ENCODE measurements at places on chromosomes 2 and 18.

DNA sequence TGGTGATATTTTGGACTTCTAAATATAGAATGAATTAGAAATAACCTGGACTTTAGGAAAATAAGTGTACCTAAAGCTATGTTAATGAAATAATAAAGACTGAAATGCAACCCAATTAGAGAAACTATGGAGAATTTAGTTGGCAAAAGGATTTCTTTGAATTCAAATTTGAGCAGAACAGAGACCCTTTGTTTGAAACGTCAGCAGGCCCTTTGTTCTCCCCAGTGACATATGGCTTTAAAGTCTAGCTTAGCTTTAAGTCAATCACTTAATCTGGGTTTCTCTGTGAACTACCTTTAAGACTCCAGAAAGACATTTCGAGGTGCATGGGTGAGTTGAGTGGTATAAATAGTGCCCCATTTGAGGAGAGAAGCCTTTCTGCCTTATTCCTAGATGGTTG, 130.5 kb upstream of the CREB1 start:
- no peak for DNase-seq

- DNase-seq = no peak
These were observed 12.7 kb downstream of the KDM3A start for GRCh38 chr2:86453836-86454235.

- no peak for DNase-seq
These were observed 492.5 kb downstream of the NR4A2 start for GRCh38 chr2:155839991-155840390.

DNA sequence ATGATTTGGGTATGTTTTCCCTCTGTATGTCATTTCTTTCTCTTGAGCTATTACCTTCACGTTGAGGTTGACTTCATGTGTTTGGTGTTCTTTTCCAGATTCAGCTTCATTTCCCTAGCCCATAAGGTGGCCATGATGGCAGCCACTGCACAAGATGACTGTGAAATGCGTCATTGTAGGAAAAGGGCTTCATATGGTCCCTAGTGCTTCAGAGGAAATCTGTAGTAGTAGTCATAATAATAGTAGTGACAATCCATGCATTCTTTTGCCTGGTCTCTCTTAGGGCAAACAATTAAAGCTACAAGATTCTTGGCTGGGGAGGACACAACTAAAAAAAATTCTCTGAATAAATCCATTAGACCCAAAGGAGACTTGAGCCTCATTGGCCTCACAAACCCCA, 28.4 kb downstream of the AOX1 start:
- no peak for DNase-seq

- no peak for DNase-seq
These were observed 86.9 kb upstream of the FAM136A start for GRCh38 chr2:70388813-70389212.

DNA sequence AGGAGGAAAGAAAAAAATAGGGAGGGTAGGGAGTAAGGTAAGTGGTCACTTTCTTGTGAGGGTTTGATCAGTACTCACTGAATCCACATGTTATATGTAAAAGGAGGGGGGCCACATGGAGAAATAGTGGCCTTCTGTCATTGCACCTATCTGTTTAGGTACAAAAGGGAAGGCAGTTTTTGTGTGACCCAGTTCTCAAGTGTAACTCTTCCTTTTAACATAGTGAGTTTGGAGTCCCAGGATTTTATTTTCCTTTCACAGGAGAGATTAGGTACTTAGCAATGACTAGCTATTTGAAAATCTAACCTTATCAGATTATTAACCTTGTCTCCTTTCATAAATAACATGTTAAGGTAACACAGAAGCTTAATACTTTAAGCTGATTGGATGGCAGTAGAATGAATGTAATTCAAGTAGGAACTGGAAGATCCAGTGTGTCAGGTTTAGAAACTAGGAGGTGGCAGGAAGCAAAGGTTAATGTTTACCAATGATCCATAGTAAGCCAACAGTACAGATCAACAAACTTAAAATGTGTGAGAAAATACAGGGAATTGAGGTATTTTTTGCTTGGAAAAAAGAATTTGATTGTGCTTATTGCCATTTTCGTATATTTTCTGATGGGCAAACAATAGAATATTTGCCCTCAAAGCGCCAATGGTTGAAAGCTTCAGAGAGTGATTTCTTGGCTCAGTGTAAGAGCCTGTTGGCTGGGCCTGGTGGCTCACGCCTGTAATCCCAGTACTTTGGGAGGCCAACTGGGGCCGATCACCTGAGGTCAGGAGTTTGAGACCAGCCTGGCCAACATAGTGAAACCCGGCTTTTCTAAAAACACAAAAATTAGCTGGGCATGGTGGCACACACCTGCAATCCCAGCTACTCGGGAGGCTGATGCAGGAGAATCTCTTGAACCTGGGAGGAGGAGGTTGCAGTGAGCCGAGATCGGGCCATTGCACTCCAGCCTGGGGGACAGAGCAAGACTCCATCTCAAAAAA, 11.3 kb downstream of the HNMT start:
- DNase-seq = no peak

- no peak for DNase-seq
These were observed 33.7 kb upstream of the FAM98A start for GRCh38 chr2:33632831-33633230.

DNA sequence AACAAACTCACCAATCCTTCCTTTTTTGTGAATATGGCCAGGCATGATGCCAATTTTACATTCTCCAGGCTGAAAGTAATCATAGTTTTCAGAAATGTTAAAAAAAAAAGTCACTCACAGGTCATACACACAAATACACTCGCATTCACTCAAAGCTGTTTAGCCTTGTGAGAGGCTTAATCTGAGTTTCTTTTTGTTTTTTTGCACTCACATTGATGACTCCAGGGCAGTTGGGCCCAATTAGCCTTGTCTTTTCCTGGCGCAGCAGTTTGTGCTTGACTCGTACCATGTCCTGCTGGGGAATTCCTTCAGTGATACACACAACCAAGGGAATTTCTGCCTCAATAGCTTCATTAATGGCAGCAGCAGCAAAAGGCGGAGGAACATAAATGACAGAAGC, 18.0 kb downstream of the SUCLG1 start:
- no peak for DNase-seq

GRCh38 chr2:102094917-102095316, 47.6 kb upstream of the IL1R1 start:
- no peak for DNase-seq

Data from activated gamma-delta T cell treated with Interleukin-2 at 50 U/mL for 16 hours (primary cell).